Activated CD4-positive, alpha-beta T cell treated with anti-CD3 and anti-CD28 coated beads, Interleukin-2, amount 50 U/mL, for 48 hours (primary cell): ENCODE measurements at places on chromosomes 12 and 14.

- no peak for DNase-seq
These were observed 82.4 kb downstream of the DIO3 start for GRCh38 chr14:101643651-101644050.

DNA sequence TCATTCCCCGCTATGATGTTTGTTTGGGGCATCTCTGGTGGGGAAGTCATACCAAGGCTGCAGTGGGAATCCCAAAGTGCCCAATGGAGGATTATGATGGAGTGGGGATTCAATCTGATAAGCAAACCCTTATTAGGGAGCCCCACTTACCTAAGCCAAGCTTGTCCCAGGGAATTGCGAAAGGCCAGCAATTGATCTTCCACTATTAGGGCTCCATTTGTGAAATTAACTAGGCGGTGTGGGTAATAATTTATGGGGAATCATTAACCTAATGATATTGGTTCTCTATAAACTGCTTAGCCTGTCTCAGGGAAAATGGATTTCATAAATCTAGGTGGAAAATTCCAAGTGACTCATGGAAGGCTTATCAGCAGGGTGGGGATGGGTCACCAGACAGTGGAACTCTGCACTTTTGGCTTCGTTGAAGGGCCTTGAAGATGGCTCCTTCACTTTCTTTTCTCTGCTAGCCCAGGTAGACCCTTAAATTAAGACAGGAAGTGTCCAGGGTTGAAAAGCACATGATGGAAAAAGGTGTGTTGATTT is 113.0 kb upstream of the WSCD2 start:
- no peak for DNase-seq

GRCh38 chr12:83476695-83477690 is 790.3 kb downstream of the TMTC2 start:
- no peak for DNase-seq

DNA sequence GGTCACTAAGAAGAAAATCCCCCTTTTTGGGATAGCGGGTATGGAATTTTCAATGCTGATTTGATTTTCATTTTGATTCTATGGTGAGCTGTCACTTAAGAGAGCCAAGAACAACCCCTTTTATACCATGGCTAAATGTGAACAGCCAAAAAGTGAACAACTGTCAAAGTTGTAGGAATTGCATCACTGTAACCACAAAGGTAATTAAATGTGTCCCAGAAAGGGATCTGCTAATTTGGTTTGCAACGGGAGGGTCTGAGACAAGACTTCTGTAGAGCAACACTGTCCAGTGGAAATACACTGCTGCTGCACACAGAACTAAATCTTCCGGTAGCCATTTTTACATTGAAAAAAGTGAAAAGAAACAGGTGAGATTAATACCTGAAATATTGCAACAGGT is 14.6 kb downstream of the CHST11 start:
- DNase-seq, result no peak
